ENCODE measurements at places on chromosomes 11 and 22.
A peak's percentile ranks its signal among the peaks of the same experiment; 100 is the strongest.

GRCh38 chr11:18650859-18651557 is 16.9 kb upstream of the SPTY2D1 start:
- peak; percentile 82 for DNase-seq

DNA sequence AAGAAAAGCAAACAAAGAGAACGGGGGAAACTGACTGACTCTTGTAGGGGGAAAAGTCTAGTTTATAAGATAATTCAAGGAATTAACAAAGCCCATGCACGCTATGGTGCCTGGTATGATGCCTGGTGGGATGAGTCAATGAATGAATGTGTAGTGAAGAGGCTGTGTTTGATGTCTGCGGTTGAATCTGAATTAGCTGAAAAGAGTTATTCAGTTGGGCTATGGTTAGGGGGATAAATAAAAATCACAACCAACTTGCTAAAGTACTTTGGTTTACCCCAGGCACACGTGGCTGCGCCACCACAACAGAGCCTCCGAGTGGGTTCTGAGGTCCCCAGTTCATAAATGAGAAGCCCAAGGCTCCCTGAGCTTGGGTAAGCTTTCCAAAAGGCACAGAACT is 369.3 kb upstream of the SYN3 start:
- no peak for DNase-seq

- DNase-seq, result no peak
These were observed 61.0 kb upstream of the MYO18B start for GRCh38 chr22:25680956-25681355.

GRCh38 chr11:17634776-17635550 is 84.4 kb upstream of the MYOD1 start:
- DNase-seq, result no peak

- no peak for DNase-seq
These were observed 1130.5 kb downstream of the BRD1 start for GRCh38 chr22:48697223-48697622.

GRCh38 chr11:41532413-41532812 is 73.0 kb upstream of the LRRC4C start:
- DNase-seq, result no peak

GRCh38 chr11:9506489-9507276 is 45.9 kb downstream of the ZNF143 start:
- DNase-seq, result peak; percentile 88

GRCh38 chr11:44866286-44866685 is 84.4 kb downstream of the TP53I11 start:
- DNase-seq, result no peak

GRCh38 chr11:10204021-10204420 is 90.0 kb downstream of the SBF2 start:
- no peak for DNase-seq

DNA sequence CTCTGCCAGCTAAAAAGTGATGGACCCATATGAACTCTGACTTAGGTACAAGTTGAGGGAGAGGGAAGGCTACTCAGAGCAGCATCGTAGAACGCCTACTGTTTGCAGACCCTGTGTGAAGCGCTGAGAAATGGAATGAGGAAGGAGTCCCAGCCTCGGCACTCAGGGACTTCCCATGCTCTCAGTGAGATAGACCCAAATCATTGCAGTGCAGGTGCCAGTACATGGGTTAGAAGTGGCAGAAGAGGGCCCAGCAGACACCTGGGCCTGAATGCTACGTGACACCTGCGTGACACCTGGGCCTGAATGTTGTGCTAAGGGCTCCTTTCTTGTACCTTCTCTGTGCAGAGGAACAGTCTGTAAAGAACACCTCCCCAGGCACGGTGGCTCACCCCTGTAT is 2.6 kb upstream of the PDGFB start:
- DNase-seq, result peak; percentile 24

DNA sequence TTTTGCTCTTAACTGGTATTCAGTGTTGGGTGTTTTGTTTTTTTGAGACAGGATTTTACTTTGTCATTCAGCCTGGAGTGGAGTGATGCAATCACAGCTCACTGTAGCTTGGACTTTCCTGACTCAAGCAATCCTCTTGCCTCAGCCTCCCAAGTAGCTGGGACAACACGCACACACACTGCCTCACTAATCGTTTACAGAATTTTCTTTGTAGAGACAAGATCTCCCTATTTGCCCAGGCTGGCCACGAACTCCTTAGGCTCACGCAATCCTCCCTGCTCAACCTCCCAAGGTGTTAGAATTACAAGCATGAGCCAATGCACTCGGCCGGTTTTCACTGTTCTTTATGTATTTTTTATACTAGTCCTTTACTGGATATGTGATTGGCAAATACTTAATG is 51.0 kb upstream of the IGLL5 start:
- DNase-seq, result no peak

DNA sequence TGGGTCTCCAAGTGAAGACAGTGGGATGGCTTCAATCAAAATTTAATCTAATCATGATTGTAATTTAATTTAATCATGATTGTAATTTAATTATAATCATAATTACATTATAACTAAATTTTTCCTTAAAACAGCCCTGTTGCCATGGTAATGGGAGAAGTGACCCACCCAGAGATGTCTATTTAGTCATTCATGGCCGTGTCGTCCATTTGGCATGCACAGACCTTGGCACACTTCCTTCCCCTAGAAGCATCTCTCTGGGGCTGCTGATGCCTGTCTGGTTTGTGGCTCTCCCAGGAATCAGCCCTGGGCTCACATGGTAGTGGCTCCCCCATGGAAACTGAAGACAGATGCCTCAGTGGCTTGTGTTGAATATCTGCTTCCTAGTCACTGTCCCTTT is 27.0 kb downstream of the P4HA3 start:
- DNase-seq, result no peak

DNA sequence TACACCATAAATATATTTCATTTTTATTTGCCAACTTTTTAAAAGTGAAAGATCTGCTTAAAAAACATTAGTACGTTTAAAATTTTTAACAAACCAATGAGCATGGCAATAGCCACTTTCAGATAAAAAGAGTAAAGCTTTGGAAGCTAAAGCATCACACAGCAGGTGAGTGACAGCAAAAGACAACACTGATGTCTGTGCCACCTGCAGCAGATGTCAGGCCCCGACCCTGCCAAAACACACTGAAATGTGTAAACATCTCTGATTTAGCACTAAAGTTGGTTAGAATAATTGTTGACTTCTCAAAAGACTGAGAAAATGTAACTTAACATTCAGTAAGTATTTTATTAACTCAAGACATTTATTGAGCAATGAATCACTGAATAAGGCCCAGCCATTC is 232.9 kb downstream of the DLG2 start:
- DNase-seq, result no peak

GRCh38 chr22:43036282-43036829 is 21.4 kb upstream of the PACSIN2 start:
- DNase-seq, result no peak

DNA sequence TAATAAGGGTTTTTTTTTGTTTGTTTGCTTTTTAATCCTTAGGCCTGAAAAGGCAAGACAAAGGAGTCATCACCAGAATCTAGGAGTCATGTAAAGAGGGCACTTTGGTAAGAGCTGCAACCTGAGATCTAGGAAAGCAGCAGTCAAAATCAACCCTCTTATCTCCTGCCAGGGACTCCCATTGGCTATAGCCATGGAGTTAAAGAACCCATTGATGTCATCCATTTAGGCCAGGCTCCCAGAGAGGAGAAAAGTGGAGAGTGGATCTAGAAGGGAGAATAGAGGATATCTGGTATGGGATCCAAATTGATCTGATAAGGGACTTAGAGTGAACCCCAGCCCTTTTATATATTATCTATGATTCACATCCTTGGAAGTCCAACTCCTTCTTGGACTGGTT is 35.9 kb downstream of the ZNF215 start:
- DNase-seq, result no peak

GRCh38 chr11:27703481-27703880 is 3.2 kb upstream of the BDNF start:
- DNase-seq, result no peak

DNA sequence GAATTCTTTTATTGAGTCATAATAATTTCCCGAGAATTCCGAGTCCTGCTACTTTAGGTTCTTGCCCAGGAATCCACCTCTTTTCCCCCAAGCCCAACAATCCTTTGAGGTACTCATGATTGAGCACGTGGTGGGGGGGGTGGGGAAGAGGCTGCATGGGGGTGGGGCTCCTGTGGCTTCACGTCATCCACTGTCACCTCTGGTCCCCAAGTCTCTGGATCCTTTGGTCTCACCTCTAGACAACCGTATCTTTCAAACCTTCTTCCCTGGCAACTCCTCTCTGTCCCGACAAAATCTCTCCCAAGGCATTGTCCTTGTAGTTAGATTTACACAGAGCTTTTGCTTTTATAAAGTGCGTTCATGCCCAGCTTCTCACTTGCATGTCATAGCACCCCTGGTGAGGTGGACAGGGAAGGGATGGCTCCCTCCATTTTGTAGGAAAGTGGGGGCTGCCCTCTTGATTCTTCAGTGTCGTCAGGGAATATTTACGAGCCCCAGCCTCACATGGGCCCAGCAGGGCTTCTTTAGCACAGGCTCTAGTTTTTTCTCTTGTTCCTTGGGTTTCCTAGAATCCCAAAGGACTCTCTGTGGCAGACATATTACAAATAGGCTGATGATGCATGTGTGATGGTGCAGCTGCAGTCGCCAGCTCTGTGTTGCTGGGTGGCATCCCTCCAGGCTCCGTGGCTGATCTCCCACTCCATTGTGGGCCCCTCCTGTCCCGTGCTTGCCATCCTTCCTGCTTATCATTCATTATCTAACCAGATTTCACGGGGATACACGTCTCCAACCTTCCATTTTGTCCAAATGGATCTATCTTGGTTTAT is 8.4 kb downstream of the UCP3 start:
- DNase-seq, result no peak

GRCh38 chr11:32583459-32584271 is at the start of gene EIF3M:
Gene EIF3M, plus strand, starts transcription at chr11:32583831. Its CDS starts 57 bp downstream, at chr11:32583888.
- peak; percentile 96 for DNase-seq

GRCh38 chr11:48001438-48002021 is 21.2 kb downstream of the PTPRJ start:
- DNase-seq, result peak; percentile 59

DNA sequence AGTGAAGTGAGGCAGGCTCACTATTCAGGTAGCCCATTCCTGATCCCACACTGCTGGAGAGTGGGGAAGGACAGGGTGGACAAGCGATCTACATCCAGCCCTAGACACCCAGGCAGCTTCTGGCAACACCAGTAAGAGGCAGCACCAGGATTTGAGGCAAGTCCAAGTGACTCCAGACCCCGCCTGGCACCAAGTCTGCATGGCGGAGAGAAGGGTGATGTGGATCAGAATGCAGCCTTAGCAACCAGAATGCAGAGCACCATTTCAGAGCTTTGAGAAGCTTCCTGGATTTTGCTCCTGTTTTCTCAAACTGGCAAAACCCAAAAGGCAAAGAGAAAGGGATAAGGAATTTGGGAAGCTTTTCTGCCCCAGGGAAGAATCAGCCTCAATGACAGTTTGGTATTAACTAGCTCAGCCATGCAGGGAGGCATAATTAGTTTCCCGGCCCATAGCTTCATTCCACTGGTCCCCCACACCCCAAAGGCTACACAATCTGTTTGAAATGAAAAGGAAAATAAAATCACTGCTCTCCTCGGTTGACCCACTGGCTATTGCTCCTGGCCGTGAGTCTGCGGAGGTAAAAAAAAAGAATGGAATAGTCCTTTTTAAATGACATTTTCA is 17.3 kb downstream of the GALNT18 start:
- DNase-seq, result no peak
